ENCODE measurements at places on chromosomes 5 and 9.

- no peak for DNase-seq
These were observed 75.8 kb downstream of the OXCT1 start for GRCh38 chr5:41794471-41794870.

GRCh38 chr9:69452110-69452782 is 127.2 kb downstream of the ENTREP1 start:
- DNase-seq: no peak

DNA sequence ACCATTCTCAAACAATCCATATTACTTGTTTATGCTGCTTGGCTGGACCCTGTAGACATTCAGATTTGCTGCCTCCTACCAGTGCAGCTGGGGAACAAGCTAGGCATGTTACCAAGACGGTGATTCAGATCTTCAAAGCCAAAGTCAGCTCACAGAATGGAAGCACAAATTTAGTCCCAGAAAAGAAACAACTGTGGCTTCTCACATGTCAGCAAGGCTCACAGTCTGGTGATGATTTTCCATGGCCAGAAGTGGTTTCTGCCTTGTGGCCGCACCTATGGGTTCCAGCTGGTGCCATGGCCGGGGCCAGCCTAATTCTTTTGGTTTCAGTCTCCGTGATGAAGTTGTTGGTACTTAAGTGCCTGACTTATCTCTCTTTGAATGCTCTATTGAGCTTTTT is 182.2 kb downstream of the TMC1 start:
- no peak for DNase-seq

GRCh38 chr5:172634106-172634899 is 6.8 kb upstream of the NEURL1B start:
- DNase-seq: no peak

DNA sequence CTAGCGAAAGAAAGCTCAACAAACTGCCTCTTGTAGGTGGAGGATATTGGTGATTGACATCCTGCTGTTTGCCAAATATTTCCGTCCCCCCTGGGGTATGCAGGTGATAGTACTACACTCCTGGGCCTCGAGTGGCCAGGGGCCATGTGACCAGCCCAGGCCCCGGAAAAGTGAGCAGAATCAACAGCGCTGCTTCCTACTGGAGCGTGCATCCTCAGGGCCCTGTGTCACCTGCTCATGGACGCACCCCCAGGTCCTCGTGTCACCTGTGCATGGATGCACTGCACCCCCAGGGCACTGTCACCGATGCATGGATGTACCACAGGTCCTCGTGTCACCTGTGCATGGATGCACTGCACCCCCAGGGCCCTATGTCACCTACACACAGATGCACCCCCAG is 43.8 kb downstream of the ADAMTS16 start:
- no peak for DNase-seq

DNA sequence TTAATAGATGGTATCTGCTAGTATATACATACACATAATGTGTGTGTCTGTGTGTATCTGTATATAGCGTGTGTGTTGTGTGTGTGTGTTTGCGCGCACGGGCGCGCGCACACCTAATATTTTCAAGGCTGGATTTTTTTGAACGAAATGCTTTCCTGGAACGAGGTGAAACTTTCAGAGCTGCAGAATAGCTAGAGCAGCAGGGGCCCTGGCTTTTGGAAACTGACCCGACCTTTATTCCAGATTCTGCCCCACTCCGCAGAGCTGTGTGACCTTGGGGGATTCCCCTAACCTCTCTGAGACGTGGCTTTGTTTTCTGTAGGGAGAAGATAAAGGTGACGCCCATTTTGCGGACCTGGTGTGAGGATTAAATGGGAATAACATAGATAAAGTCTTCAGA is 757 bp downstream of the FXN start:
- DNase-seq: peak; percentile 88

GRCh38 chr5:100550531-100551051 is 15.4 kb downstream of the FAM174A start:
- no peak for DNase-seq

DNA sequence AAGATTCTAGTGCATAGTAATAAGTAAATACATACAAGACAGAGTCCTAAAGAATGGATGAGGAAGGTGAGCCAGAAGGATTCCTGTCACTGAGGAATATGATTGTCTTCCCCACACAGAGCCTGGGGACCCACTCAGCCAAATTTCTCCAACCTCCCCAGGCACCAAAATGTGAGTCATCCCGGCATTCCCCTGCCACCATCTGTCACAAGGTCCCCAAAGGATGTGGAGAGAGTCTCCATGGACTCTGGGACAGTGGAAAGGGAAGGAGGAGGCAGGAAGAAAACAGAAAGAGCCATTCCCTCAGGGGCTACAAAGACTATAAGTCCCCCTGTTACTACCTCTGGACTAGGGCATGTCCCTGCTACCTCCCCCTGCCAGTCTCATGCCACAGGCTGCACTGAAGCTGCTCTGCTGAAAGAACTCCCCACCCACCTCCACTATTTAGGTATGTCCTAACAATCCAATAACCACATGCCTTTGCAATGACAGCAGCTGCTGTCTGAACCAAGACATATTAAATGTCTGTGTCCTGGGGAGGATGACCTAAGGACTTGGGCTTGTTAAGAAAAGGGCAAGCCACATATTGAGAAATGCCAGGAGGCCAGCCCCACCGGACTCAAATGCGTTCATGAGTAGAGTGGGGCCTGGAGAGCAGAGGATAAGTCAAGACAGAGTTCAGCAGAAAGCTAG is 10.7 kb upstream of the OR5C1 start:
- no peak for DNase-seq

GRCh38 chr5:1332461-1333001 is 12.4 kb downstream of the CLPTM1L start:
- peak; percentile 94 for DNase-seq

GRCh38 chr5:116472274-116472673 is 102.3 kb downstream of the SEMA6A start:
- no peak for DNase-seq

DNA sequence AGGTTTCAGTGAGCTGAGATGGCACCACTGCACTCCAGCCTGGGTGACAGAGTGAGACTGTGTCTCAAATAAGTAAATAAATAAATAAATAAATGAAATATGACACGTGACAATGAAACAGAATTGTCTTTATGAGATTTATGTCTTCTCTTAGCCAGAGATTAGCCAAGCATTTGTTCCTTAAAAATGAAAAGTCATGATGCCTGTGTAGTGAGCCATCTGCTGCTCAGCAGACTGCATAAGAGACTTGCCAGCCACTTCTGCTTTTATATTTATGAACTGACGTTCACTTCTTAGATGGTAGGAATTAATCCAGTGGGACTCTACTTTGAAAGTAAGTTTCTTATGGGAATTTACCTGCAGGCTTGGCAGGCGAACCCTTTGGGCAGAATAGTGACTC is 227.4 kb downstream of the NR3C1 start:
- no peak for DNase-seq

GRCh38 chr9:100014846-100015245 is 84.0 kb downstream of the ERP44 start:
- no peak for DNase-seq

DNA sequence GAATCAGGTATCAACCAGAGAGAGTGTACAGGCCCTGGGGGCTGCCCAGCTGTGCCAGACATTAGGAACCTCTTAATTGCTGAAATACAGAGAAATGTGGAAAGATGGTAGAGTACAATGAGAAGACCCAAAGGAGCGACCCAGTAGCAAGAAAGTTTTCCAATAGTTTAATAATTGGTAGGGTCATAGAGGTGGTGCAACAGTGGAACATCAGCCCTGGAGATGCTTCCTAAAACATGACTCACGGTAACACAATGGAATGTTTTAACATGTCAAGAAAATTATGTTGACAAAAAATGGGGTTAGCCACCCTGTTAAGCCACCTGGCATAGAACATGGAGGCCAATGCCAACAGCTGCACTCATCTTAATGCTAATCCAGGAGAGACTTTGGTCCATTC is 284.1 kb downstream of the ELAVL2 start:
- no peak for DNase-seq

DNA sequence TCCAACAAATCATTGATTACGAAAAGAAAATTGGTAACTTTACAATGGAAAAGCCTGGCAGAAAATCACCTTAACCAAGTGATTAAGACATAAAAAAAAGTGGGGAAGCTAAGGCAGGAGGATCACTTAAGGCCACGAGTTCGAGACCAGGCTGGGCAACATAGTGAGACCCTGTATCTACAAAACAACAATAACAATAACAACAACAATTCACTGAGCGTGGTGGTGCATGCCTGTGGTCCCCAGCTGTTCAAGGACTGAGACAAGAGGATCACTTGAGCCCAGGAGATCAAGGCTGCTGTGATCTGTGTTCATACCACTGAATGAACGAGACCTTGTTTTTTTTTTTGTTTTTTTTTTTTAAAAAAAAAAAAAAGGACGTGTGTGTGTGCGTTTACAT is 21.3 kb downstream of the PTBP3 start:
- DNase-seq: no peak

GRCh38 chr9:86135371-86135770 is 36.0 kb upstream of the GOLM1 start:
- no peak for DNase-seq

- no peak for DNase-seq
These were observed 128.7 kb upstream of the PIK3R1 start for GRCh38 chr5:68086857-68087256.

GRCh38 chr9:110604171-110604601 is 24.6 kb upstream of the SVEP1 start:
- no peak for DNase-seq

- DNase-seq: no peak
These were observed 7.4 kb downstream of the SMIM3 start for GRCh38 chr5:150785950-150786349.

DNA sequence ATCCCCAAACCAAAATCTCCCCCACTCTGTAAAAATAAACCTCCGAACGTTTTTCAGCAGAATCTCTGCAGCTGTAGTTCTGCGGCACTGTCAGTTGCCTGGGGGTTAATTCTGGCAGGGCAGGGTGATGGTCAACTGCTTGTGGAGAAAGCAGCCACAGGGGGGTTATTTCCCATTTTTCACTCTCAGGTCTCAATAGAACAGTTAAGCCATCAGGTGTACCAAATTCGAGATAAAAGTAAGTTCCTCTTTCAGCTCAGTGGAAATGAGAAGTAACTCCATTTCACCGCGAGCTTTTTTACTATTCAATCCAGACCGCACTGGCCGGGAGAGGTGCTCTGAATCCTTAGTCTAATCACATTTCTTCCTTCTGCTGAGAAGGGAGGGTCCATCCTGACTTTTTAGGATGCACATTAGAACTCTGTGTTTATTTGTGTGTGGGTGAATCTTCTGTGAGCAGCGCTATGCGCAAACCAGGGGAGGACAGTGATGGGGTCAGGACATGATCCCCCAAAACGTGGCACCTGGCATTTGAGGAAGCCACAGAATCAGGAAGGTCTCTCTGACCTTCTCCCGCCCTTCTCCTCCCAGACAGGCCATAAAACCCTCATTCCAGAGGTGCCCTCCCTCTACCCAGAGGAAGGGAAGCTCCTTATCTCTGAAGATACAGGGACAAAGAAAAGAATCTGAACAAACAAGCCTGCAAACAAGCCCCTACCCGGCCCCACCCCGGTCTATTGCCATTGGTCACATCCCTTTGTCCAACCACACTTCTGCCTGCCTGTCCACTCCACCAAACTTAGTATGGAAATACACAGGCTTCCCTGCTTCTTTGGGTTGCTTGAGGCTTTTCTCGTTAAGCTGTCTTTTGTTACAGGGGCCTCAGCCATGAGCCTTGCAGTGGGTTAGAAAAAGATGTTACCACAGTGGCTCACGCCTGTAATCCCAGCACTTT is 229.0 kb downstream of the ROR2 start:
- no peak for DNase-seq

DNA sequence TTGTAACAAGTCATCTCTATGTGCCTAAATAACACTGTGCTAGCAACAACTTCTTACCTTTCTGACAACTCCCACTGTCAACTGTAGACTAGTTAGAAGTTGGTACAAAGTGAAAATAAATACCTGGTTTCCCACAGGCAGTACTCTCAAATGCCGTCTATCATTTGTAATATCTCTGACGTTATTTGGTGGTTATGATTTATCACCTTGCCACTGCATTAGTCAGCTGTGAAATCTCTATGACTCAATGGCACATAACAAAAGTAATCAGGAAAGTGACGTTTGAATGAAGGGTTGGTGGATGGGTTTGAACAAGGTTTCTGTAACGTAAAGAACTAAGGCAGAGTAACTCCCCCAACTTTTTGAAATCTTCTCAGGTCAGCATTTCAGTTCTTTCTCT is 592.3 kb downstream of the MAT2B start:
- DNase-seq: no peak

DNA sequence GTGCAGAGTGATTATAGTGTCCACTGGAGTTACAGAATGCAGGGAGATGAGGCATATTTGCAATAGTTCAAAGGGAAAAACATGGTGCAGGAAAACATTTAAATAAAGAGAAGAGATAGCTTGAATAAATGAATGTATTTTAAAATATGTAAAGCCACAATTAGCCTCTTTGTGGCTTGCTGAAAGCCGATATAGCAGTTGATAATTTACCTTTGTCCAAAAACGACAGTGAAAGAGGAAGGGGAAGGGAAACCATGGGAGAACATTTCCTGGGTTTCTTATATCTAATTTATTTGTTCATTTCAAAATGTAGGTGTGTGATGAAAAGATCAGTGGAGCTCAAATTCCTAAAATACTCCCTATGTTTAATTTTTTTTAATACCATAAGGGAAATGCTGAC is 156.1 kb downstream of the DENND1A start:
- DNase-seq: no peak

DNA sequence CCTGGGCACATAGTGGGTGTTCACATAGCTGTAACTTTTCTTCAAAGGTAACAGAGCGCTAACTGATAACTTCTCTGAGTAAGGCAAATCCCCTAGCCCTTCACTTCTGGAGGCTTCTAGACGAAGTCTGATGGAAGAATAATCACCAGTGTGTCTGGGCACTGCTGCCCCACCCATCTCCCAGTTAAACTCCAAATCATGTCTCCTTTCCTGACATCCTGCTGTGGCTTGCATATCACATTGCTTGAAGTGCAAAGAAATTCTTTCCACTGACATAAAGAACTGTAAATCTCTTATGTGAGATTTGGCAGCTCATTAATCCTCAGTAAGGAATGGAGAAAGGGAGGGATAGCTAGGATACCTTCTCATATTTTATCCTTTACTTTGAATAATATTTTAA is 74.6 kb downstream of the MARCHF11 start:
- no peak for DNase-seq

DNA sequence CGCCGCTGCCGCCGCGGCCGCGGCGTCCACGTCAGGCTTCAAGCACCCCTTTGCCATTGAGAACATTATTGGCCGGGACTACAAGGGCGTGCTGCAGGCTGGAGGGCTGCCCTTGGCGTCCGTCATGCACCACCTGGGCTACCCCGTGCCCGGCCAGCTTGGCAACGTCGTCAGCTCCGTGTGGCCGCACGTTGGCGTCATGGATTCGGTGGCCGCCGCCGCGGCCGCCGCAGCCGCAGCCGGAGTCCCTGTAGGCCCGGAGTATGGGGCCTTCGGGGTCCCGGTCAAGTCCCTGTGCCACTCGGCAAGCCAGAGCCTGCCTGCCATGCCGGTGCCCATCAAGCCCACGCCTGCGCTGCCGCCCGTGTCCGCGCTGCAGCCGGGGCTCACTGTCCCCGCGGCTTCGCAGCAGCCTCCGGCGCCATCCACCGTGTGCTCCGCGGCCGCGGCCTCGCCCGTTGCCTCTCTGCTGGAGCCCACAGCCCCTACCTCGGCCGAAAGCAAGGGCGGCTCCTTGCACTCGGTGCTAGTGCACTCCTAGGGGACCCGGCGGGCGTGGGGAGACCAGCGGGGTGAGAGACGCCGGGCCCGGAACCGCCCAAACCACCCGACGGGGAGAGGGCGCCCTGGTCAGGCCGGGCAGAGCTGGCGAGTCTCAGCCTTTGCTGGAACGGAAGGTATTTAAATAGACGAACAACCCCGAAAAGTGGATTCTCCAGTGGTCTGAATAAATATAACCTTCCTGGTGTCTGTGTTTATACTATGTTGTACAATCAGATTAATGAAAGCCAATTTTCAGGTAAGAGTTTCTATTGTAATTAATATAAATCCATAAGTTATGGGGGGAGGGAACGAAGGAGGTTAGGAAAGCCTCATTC is 1.2 kb downstream of the FOXB2 start:
- no peak for DNase-seq
